ENCODE measurements at places on chromosomes 5 and 9.

DNA sequence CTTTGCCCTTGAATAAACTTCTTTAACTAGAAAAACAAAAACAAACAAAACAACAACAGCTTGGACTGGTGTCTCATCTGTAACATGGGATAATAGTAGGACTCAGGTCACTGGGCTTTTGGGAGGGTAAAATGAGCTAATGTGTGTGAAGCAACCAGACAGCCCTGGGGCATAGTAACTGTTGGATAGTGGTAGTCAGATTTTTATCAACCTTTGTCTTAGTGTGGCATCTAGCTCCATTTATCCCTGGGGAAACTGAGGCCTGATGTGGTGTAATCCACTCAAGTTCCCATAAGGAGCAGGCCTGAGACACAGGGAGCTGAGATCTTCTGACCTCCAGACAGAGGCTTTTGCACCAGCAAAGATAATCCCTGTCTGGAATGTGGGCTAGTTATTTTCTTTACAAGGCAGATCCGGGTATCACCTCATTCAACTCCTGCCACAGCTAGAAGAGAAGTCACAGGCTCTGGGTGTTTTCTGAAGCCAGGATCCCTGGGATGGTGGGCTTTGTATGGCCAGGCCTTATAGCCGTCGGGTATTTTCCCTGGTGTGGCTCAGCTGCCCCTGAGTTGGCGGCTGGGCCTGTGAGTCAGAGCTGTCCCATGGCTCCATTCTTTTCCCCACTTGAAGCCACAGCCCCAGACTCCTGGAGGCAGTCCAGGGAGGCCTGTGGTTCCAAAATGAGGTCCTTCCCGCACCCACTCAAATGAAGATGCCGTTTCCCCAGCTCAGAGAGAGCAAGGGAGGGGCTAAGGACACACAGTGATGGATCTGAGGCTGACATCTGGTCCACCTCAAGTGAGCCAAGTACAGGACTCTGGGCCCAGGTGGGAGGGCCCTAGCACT is 26.1 kb upstream of the CSF1R start:
- DNase-seq = peak; percentile 32

- no peak for DNase-seq
Measured at GRCh38 chr5:43967165-43967564, 364.2 kb downstream of the NNT start.

DNA sequence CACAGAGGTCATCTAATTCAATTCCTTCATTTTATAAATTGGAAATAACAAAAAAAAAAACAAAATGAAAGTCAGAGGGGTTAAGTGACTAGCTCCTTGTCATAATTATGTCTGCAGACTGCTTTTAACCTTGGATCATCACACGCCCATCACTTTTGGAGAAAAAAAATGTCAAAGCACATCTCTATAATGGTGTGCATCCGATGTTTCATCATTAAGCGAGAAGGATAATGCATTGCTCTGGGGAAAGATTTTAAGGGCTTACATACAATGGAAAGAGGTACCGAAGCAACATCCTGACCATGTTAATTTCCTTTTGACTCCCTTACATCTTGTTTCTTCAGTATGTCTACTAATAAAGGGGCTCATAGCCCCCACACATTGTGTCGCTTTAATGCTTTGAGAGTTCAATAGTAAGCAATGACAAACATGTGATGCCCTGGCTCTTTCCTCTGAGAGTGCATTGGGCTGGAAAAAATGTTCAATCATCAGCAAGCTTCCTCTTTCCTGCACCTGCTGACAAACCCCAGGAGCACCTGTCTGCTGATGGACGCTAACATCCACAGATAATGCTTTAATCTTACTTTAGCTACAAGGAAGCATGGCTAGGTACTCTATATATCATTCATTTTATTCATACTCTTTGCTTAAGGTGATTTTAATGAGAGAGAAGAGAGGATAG is 242.2 kb downstream of the SMARCA2 start:
- DNase-seq = no peak

- DNase-seq = no peak
Measured at GRCh38 chr5:67431191-67431590, 234.6 kb upstream of the CD180 start.

- no peak for DNase-seq
Measured at GRCh38 chr5:173974688-173975239, 14.2 kb upstream of the C5orf47 start.

DNA sequence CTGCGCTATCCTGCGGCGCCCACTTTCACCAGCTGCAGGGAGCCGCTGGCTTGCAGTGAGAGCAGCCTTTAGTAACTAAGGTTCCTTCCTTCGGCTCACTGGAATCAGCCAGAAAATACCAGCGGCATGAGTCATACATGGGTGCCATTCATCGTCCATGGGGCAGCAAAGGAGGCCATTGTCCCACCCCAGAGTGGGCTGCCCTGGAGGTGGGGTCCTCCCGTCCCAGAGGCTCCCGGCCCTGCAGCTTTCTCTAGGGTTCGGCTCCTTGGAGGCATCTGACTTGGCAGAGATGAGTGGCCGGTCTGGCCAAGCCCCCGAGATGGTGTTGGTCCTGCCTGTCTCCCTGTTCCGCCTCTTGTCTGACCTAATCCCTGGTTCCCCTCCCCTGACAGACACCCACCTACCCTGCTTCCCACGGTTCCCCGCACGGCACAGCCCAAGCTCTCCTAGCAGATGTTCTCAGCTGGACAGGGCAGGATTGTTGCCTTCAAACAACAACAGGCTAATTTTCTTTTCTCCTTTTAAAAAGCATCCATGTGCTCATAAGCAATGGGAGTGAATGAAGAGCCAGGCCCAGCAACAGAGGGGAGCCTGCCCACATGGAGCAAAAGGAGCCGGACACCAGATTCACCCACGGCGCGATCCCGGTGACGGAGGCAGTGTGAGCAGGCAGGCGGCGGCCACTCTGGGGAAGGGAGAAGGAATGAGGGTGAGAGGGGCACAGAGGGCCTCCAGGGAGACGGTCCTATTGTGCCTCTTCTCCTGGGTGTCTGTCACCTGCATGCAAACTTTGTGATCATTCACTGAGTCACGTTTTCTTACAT is 97.0 kb upstream of the COL5A1 start:
- DNase-seq = no peak

DNA sequence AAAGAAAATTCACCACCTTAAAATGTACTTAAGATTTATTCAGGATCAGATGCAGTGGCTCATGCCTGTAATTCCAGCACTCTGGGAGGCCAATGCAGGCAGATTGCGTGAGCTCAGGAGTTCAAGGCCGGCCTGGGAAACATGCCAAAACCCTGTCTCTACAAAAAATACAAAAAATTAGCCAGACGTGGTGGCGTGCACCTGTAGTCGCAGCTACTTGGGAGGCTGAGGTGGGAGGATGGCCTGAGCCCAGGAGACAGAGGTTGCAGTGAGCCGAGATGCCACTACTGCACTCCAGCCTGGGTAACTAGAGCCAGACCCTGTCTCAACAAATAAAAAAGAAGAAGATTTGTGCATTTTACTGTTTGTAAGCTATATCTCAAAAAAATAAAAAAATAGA is 34.7 kb upstream of the GFPT2 start:
- DNase-seq = no peak
